NCI-H748 treated with DMSO at 0.1 percent for 48 hours (cell line): ENCODE measurements at places on chromosomes 6 and 20.

- no peak for DNase-seq
Observed at GRCh38 chr6:30902709-30903108, 5.3 kb upstream of the GTF2H4 start.

- no peak for DNase-seq
Observed at GRCh38 chr6:2171728-2172127, 73.7 kb downstream of the GMDS start.

DNA sequence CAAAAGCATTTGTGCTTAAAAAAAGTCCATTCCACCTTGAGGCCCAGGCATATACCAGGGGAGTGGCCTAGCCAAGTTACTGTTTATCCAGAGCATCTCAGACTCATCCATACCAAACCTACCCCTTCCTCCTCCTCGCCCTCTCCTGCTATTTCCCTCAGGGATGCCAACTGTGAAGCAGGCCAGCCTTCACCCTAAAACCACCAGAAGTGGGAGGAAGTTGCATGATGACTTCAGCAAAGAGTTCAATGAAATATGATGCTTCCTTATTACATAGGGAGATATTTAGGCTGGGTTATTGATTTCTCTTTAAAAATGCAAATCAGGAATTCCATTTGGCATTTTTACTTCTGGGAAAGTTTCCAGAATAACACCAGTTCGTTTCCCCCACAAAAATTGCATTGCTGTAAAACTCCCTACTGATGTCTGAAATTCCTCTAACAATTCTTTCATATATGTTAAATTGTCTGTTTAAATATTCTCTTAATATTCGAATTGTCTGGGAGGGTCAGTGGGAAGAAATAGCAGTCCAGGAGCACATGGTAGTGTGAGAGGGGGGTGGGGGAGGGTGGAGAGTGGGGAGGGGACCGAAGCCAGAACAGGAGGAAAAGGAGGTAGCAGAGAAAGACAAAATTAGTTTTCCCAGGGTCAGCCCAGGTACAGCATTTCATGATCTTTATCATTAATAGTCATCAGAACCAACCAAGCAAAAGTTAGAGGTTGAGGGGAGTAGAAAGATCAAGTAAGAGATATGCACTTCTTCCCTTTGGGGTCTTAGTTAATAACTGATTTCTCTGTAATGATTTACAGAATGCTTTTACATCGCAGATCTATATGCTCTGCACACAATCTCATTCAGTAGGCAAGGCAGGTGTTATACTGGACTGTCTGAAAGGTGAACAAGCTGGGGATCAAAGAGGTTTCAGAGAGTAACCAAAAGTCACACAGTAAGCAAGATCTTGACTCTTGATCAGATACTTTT lies 1.7 kb upstream of the TCP11 start:
- DNase-seq, result no peak

- no peak for DNase-seq
Observed at GRCh38 chr6:132643547-132643946, 15.4 kb downstream of the TAAR1 start.

DNA sequence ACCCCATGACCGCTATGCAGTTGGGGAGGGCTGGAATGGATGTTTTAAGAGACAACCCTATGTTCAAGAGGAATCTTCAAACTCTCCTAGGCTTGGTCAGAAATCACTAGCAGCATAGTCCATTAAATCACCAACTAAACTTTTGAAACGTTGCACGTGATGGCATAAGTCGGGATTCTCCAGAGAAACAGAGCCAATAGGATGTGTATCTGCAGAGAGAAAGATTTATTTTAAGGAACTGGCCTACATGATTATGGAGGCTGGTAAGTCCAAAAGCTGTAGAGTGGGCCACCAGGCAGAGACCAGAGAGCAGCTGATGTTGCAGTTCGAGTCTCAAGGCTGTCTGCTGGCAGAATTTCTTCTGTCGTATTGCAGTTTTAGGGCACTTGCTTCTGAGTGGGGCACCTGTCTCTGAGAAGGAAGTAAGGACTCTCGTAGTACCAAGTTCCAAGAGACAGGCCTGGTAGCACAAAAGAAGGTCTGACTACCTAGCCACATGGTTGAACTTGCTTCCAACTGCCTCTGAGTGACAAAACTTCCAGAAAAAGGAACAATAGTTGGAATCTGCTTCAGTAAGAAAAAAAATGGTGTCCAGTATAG lies 11.9 kb upstream of the IFNGR1 start:
- no peak for DNase-seq

DNA sequence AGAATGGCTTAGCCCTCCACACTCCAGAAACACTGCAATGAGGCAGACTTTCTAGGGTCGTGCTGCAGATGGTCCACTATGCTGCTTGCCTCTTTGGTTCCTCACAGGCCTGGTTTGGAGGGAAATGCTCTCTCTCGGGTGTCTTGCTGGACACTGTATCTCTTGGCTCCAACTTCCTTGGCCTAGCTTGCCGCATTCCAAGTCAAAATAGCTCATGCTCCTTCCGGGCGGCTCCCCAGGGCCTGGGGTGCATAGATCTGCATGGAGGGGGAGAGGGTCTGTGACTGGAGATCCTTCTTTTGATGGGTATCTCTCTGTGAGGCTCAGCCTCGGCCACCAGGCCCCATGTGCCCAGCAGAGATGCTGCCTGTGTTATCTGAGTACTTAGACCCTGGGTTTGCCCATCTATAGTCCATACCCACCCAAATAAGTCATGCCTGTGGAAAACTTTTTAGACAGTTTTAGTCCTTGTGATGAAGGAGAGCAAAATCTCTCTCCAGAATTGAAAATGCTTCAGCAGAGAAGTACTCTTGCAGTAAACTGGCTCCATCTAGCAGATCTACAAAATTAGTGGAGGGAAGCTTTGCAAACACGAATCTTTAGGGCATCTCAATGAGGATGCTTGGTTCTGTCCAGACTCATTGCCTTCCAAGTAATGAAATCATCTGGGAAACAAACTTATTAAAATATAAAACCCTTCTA lies 264.1 kb upstream of the RIN2 start:
- no peak for DNase-seq

DNA sequence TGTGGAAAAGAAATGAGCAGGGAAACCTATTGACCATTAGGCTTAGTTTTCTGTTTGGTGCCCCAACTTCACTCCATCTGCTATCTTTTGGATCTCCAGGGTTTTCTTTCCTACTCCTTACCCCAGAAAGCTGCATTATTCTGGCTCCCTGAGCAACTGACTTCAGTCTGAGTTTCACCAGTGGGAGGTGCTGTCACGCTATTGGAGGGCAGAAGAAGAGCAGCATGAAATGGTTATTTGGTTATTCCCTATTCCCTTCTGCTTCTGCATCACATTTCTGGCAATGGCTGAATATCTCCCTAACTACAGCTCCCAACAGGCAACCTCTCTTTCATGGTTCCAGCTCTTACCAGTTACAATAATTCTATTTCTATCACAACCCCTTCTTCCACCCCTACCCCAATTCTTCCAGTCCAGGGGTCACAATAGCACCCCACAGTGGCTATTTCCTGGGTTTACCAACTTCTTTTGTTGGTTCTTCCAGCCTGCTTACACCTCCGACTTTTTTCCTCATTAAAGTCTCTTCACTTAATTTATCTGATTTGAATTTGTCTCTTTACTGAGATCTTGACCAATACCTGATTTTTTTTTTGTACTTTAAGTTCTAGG lies 311.5 kb downstream of the PLCB1 start:
- no peak for DNase-seq

- no peak for DNase-seq
Observed at GRCh38 chr20:35985806-35986205, 17.4 kb downstream of the CNBD2 start.

- DNase-seq, result no peak
Observed at GRCh38 chr20:4045741-4046140, 30.4 kb upstream of the RNF24 start.

- no peak for DNase-seq
Observed at GRCh38 chr6:113718588-113718987, 138.6 kb upstream of the MARCKS start.

DNA sequence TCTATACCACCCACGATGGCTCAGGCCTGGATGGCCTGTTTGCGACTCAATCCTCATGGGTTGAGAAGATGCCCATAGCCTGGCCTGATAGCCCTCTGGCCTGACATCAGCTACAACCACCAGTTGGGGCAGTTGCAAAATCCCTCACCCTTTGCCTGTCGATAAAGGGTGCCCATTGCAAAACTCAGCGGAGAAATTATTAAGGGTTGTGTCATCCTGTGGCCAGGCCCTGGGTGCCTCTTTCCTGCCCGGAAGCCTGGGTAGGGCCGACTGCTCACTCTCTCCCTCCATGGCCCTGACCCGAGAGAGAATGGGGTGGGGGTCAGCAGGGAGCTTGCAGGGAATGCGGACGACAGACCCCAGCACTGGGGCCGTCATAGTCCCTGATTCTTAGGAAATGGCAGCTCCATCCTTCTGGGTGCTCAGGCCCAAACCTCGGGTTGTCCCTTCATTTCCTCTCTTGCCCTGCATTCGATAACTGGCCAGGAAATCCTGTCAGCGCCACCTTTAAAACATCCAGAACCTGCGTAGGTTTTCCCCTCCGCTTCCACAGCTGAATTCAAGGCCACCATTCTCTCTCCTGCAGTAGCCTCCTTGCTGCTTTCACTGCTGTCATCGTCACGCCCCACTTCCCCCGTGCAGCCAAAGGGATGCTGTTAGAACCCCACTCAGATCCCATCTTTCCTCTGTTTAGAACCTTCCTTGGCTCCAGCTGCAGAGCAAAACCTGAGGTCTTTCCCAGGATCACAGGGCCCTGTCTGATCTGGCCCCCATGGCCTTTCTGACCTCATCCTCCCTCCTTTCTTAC lies 31.1 kb downstream of the CEBPB start:
- no peak for DNase-seq

DNA sequence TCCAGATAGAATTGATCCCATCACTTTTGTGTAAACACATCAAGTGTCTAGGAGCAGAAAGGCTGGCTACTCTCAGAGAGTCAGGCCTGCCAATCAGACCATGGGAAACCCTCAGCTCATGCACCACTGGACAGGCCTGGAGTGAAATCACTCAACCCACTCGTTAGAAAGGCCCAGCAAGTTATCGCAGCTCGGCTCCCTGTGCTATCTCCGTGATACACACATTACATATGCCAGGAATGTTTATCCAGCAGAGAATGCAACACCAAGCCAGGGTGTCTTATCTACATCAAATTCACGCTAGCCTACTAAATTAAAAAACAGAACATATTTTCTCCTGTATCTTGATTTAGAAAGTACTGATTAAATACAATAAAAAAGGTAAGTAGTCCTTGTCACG lies 232.4 kb upstream of the FOXQ1 start:
- DNase-seq, result no peak

GRCh38 chr6:93327857-93328256 lies 91.5 kb downstream of the EPHA7 start:
- no peak for DNase-seq

- no peak for DNase-seq
Observed at GRCh38 chr6:41080621-41081020, 7.8 kb downstream of the NFYA start.

DNA sequence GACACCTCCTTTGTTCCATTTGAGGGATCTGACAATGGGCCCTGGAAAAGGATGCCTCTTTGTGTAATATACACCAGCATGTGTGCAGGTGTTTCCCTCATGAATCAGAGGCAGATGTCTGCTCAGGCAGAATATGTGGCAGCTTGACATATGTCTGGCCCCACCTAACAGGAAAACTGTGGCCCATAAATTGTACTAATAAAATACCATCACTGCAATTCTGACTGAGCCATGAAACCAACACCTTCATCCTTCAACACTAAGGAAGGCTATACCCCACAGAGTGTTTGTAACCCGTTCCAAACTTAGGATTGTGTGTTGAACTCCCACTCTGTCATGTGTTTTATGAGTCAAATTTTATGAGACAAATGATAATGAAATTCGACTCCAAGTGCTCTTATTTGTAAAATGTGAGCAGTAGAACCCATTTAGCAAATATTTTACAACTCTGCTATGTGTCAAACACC lies 22.7 kb downstream of the LAMA4 start:
- peak; percentile 45 for DNase-seq

- no peak for DNase-seq
Observed at GRCh38 chr20:38599410-38599882, 2.2 kb upstream of the ARHGAP40 start.

DNA sequence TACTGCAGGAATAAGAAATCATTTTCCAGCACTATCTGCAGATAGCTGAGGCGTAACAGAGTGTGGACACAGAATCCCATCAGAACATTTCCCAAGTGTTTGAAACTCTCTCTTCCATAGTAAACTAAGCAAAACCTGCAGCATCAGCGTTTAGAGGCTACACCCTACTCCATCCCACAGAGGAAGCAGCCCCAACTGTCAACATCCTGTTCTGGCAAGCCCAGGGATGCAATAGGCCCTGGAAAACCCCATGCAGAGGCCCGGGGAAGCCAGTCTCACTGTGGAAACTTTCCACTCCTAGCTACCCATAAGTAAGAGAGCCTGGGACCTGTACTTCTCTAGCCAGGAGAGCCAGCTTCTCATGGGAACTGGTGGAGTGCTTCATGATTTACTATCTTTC lies 129.4 kb downstream of the LY86 start:
- no peak for DNase-seq

- DNase-seq, result no peak
Observed at GRCh38 chr20:47631078-47631477, 129.4 kb downstream of the NCOA3 start.

- no peak for DNase-seq
Observed at GRCh38 chr6:13655700-13656099, 40.6 kb downstream of the NOL7 start.

DNA sequence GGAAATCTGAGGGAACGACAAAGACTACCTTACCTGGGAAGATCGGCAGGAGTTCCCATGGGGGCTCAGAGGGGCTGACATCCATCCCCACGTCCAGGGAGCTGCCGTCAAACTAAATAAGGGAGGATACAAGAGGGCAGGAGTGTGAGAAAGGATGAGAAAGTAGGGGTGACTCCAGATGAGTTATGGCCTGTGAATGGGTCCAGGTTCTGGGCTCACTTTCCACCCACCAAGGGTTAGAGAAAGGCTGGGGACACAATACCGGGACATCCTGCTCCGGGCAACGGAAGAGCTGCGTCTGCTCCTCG lies 683 bp downstream of the ATF6B start:
- no peak for DNase-seq

- DNase-seq, result no peak
Observed at GRCh38 chr6:35413911-35414310, 38.2 kb upstream of the FANCE start.

- no peak for DNase-seq
Observed at GRCh38 chr20:53929399-53929798, 141.0 kb downstream of the BCAS1 start.

GRCh38 chr6:62740596-62740995 lies 454.6 kb upstream of the KHDRBS2 start:
- no peak for DNase-seq

GRCh38 chr6:141501616-141502015 lies 631.1 kb upstream of the GJE1 start:
- no peak for DNase-seq
